NCI-H774 (cell line): ENCODE measurements at places on chromosomes 16 and 17.

GRCh38 chr17:74959826-74960515 lies 12.6 kb downstream of the HID1 start:
- no peak for DNase-seq

DNA sequence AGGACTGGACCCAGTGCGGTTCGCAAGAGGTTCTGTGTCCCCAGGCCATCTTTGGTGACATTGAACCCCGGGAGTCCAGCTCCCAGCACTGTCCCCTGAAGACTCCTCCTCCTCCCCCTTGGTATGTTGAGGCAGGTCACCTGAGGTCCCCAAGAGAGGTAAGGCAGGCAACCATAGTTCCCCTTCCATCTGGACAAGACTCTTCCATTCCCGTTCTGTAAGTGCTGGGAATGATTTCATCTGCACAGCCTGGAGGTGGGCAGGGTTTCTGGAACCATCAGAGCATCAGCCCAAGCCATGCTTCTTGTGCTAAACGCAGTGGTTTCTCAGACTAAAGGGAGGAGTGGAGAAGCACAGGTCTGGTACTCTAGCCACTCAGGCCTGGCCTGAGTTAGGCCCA lies 24.9 kb downstream of the COPZ2 start:
- DNase-seq = no peak

DNA sequence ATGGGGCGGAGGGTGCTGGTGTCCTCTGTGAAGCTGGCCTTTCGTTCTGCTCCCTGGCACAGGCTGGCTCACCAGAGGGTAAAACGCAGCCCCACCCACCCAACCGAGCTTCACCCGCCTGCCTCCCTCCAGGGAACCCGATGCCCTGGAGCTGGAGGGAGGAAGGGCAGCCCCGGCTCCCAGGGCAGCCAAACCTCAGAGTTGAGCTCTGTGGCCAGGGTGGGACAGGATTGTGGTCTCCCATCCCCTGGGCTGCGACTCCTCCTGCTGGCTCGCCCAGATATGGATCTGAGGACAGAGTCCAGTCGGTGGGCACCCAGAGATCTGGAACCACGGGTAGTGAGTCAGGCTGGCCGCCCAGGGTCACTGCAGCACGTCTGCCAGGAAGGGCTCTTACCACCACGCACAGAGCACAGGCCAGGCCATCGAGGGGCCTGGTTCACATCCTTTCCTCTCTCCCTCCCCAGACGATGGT lies 42.6 kb upstream of the CHMP6 start:
- DNase-seq = no peak

DNA sequence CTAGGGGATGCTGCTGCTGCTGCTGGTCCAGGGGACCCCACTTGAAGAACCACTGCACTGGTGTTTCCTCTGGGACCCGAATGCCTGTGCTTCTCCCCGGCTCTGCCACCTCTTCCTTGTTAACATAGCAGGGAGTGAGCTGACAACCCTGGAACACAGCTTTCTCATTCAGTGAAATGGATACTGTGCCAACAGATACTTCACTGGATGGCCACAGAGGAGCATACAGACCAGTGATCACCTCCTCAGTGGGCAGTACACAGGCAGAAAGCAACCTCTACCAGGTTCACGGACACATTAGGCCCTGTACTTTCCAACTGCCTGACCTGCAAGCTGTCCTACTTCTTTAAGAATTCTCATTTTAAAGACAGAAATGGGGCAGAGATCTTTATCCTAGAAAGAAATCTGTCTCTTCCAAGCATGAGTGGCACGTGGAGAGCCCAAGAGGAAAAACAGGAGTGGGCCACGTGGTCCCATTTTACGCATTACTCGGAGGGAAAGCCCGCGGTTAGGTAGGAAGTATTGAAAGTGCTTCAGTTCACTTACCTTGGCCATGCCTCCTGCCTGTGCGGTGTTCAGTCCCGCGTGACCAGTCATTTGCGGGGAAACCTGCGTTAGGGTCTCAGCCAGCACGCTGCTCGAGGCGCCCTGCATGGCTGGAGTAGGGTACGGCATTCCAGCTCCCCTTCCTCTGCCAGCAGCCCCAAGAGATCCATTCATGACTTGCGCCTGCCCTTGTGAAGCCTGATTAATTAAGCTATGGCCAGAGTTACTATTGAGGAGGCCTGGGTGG lies 30.6 kb downstream of the CREBBP start:
- no peak for DNase-seq

- no peak for DNase-seq
Observed at GRCh38 chr16:8894736-8895334, 12.7 kb downstream of the LITAFD start.

DNA sequence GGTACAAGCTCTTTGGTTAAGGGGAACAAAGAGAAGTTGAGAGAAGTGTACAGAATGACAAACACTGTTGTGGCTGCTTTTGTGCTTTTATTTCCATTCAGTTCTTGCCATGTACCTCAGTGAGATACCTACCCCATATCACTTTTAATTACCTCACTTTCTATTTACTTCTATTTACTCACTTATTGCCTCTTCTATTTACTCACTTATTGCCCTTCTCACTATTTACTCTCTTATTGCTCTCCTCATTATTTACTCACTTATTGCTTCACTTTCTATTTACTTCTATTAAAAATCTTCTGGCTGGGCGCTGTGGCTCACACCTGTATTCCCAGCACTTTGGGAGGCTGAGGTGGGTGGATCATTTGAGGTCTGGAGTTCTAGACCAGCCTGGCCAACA lies 41.9 kb downstream of the MBTD1 start:
- peak; percentile 89 for DNase-seq

- DNase-seq = no peak
Observed at GRCh38 chr17:27665549-27665948, 34.6 kb downstream of the LGALS9 start.

DNA sequence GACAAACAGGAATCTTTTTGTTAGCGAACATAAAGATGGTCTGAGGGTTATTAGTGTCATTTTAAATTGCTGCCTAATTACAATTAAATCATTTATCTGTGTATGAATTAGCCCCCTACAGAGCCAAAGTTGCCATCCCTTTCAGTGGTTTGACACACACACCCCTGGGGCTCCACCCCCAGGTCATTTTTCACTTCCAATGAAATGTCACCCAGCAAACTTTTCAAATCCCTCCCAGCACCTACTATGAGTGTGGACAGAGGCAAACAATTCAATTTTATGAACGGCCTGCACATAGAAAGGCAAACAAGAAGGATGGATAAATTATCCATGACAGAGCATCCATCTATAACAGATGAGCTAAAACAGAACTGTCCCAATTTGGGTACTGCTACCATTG lies 2.4 kb downstream of the MYH10 start:
- no peak for DNase-seq
